ENCODE measurements at places on chromosomes 16 and 17.

DNA sequence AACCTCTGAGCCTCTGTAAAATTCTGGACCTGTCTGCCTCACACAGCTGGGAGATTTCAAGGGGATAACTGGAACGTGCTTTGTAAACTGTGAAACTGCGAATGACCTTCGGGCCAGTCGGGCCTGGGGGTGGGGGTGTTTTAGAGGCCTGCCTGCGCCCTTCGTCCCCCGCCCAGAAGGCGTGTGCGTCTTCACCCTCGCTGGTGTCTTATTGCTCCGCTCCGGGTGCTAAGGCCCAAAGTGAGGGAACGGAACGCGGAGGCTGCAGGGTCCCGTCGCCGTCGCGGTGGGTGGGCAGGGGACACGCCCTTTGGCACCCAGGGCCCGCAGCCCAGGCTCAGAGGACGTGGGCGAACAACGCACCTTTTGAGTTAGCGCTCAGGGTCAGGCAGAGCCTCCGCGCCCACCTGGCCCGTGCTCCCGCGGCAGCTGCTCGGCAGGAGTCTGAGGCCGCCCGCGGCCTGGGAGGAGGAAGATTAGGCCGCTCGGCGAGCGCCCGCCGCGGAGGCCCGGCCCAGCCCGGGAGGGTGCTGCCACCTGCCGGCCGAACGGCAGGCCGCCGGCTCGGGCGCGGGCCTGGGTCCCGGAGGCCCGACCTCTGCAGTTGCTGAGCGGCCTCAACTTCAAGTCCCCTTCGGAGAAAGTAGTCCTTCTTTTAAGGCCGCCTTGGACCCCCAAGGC is 29.7 kb downstream of the DCAKD start:
- DNase-seq = no peak
- no peak overlapping the region for H3K27ac ChIP-seq
- no peaks in the 10 kb centered on the region for H3K27me3 ChIP-seq
- H3K4me3 ChIP-seq = no peak overlapping the region

DNA sequence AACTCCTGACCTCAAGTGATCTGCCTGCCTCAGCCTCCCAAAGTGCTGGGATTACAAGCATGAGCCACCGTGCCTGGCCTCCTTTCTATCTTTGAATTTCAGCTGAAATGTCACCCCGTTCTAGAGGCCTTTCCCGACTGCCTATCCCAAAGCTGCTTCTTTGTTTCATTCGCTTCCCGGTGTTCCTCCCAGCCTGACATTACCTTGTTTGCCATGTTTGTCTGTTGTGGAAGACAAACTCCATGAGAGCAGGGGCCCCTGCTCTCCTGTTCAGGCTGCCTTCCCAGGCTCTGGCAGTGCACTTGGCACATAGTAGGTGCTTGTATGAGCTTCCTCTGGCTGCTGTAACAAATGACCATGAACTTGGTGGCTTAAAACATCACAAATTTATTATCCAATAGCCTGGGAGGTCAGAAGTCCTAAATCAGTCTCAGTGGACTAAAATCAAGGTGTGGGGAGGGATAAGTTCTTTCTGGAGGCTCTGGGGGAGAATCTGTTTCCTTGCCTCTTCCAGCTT is 2.6 kb upstream of the CCL22 start:
- no peak overlapping the region for H3K4me3 ChIP-seq
- H3K27me3 ChIP-seq = no peaks in the 10 kb centered on the region
- no peaks in the 10 kb centered on the region for H3K36me3 ChIP-seq
- peaks cover 5% of the 10 kb centered on the region for H3K4me1 ChIP-seq
- DNase-seq = no peak
- H3K27ac ChIP-seq = no peak overlapping the region

DNA sequence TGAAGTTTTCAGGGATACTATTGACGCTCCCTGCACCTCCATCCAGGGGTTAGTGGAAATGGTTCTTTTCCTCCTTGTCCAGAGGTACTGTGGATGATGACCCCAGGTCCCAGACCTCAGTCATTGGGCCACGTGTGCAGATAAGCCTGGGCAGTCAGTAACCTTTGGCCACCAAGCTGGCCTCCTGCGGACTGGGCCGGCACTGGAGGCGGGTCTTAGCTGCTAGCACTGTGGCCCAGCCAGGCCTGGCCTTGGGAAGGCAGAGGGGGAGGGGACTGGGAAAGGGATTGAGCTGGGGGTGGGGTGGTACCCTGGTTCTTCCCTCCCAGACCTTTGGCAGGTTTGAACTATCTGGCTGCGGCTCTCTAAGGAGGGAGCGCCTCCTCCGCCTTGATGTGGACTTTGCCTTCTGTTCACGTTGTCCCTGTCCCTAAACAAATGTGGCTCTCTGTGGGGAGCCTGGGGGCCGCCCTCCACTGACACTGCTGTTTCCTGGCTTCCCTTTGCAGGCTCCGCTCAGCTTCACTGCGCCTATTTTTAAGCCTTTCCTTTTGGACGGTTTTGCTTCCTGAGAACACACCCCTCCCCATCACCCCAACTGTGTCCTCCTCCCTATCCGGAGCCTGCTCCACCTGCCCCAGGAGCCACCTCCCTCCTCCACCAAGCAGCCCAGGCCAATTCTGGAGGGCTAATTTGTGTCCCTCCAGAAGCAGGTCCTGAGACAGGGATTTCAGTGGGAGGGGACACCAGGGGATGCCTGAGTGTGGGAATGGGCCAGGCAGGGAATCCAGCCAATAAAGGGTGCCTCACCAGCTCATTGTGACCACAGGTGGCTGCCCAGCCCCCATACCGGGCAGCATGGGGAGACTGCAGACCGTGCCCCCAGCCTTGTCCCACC is 251.9 kb downstream of the SEC14L1 start:
- peak overlapping the region; percentile 16 for H3K27ac ChIP-seq
- H3K4me3 ChIP-seq = no peak overlapping the region
- H3K36me3 ChIP-seq = peaks cover 18% of the 10 kb centered on the region
- DNase-seq = no peak
- no peaks in the 10 kb centered on the region for H3K27me3 ChIP-seq

DNA sequence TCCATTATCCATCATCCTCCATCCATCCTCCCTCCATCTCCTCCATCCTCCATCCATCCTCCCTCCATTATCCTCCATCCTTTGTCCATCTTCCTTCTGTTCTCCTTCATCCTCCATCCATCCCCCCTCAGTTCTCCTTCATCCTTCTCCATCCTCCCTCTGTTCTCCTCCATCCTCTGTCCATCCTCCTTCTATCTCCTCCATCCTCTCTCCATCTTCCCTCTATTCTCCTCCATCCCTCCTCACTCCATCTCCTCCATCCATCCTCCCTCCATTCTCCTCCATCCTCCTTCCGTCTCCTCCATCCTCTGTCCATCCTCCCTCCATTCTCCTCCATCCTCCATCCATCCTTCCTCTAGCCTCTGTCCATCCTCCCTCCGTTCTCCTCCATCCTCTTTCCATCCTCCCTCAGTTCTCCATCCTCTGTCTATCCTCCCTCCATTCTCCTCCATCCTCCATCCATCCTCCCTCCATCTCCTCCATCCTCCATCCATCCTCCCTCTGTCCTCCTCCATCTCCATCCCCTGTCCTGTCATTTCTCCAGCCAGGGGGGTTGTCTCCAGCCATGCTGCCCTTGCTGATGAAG is 143.7 kb downstream of the SDK2 start:
- H3K27ac ChIP-seq = no peak overlapping the region
- H3K4me3 ChIP-seq = no peak overlapping the region
- no peaks in the 10 kb centered on the region for H3K4me1 ChIP-seq
- H3K36me3 ChIP-seq = no peaks in the 10 kb centered on the region

DNA sequence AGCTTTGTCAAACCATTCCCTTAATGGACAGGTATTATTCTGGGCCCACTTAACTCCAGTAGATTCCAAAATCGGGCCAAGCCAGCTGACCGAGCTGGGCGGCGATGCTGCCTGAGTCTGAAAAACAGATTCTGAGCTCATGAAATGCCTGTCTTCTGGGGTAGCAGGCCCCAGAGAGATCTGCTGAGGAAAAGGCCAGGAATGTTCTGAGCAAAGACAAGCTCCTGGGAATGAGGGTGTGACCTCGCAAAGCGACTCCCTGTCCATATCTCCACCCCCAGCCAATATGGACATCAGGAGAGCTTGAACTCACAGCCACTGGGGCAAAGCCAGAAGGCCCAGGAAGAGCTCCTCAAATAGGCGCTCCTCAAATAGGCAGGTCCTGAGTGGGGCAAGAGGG is 23.7 kb downstream of the ZNF423 start:
- no peaks in the 10 kb centered on the region for H3K4me1 ChIP-seq
- no peaks in the 10 kb centered on the region for H3K36me3 ChIP-seq
- DNase-seq = no peak
- no peak overlapping the region for H3K27ac ChIP-seq
- no peak overlapping the region for H3K4me3 ChIP-seq

DNA sequence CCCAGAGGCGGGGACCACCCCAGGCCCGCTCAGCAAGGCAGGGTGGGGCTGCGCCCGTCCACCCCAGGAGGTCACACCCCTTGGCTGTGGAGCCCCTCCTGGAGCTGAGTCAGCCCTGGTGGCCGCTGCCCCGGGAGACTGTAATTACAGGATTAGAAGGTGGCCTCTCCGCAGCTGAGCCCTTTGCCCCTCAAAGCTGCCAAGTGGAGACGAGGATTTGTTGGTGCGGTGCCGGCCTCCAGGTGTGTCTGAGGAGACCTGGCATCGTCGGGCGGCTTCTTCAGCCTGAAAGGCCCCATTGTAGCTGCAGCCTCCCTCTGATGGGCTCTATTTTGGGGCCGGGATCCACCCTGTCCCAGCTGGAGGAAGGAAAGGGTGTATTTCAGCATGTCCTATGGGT is 22.7 kb upstream of the SPNS2 start:
- no peak for DNase-seq
- H3K4me1 ChIP-seq = no peaks in the 10 kb centered on the region
- H3K27me3 ChIP-seq = no peaks in the 10 kb centered on the region
- no peak overlapping the region for H3K4me3 ChIP-seq

- no peak for DNase-seq
- H3K27me3 ChIP-seq = no peaks in the 10 kb centered on the region
- peaks cover 11% of the 10 kb centered on the region for H3K36me3 ChIP-seq
- no peak overlapping the region for H3K27ac ChIP-seq
Observed at GRCh38 chr17:50182783-50183420, 17.1 kb downstream of the SGCA start.

GRCh38 chr16:89217388-89218191 is at the start of gene ZNF778:
ZNF778 (plus strand) TSS chr16:89217703; CDS start chr16:89221128, 3,425 bp downstream.
- no peak for DNase-seq
- peaks cover 21% of the 10 kb centered on the region for H3K36me3 ChIP-seq
- peak within 1 kb of the TSS; percentile 54 for H3K27ac ChIP-seq
- peaks cover 8% of the 10 kb centered on the region for H3K4me1 ChIP-seq
- no peaks in the 10 kb centered on the region for H3K27me3 ChIP-seq

GRCh38 chr17:1730326-1731193 is 6.1 kb downstream of the WDR81 start:
- H3K36me3 ChIP-seq = peaks cover 4% of the 10 kb centered on the region
- peaks cover 12% of the 10 kb centered on the region for H3K4me1 ChIP-seq

DNA sequence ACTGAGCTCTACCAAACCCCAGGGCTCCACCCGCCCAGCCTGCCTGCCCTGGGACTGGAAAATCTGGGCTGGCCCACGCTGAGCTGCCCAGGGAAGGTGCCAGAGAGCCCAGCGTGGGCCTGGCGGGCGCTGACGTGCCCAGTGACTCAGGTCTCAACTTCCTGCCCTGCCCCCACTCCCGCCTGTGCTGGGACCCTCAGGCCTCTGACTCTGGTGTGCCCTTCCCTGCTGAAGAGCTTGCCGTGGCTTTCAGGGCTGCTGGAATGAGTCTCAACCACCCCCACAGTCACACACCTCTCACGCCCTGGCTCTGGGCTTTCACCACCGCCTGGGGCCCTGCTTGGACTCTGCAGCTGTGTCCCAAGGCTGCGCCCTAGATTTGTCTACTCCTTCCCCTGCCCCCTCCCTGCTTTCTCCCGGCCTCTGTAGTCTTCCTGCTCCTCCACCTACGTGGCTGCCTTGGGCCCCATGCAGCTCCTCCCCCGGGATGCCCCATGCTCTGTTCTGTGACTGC is 10.4 kb downstream of the LLGL1 start:
- peaks cover 22% of the 10 kb centered on the region for H3K36me3 ChIP-seq
- H3K4me1 ChIP-seq = peaks cover 13% of the 10 kb centered on the region
- H3K27me3 ChIP-seq = no peaks in the 10 kb centered on the region
- no peak overlapping the region for H3K4me3 ChIP-seq
- peak overlapping the region; percentile 89 for H3K27ac ChIP-seq

DNA sequence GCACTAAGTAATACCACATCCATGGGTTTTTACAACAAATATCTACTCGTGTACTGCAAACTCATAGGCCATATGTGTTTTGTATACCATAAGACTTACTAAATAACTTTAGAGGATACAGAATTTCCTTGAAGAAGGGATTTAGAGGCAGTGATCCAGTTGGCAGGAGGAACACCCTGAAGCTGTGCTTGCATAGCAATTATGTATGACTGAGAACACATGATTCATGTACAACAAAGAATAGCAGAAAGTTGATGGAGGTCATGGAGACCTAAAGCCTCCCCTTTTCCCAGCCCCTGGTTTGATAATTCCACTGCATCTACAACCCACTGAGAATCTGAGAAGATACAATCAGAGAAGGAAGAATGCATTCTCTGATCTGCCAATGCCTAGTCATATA is 83.8 kb upstream of the PMFBP1 start:
- no peak overlapping the region for H3K27ac ChIP-seq
- no peak for DNase-seq
- H3K4me1 ChIP-seq = no peaks in the 10 kb centered on the region
- H3K36me3 ChIP-seq = no peaks in the 10 kb centered on the region
- no peak overlapping the region for H3K4me3 ChIP-seq

DNA sequence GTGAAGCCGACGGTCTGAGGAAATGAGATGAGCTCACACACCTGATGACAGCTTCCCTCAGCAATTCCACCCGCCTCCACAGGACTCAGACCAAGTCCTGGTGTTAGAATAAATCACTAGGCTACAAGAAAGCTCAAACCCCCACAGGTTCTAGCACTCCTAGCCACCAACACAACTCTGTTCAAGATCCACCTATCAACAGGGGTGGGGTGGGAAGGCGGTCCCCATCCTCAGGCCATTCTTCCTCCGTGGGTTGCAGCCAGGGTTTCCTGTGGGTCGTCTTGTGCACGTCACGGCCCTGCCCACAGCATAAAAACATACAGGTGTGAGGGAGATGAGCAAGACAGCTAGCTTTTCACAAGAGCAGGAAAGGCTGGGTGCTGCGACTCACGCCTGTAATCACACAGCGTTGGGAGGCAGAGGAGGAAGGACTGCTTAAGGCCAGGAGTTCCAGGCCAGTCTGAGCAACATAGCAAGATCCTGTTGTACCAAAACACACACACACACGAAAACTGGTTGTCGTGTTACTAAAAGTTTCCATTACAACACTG is 81.1 kb downstream of the ANKRD11 start:
- no peaks in the 10 kb centered on the region for H3K27me3 ChIP-seq
- H3K4me3 ChIP-seq = no peak overlapping the region
- H3K36me3 ChIP-seq = peaks cover 4% of the 10 kb centered on the region
- peaks cover 48% of the 10 kb centered on the region for H3K4me1 ChIP-seq
- no peak for DNase-seq

- H3K27me3 ChIP-seq = no peaks in the 10 kb centered on the region
- no peak for DNase-seq
- no peaks in the 10 kb centered on the region for H3K36me3 ChIP-seq
- no peak overlapping the region for H3K4me3 ChIP-seq
- H3K27ac ChIP-seq = no peak overlapping the region
Observed at GRCh38 chr17:72970797-72971196, 121.7 kb downstream of the SLC39A11 start.
